ENCODE measurements at places on chromosomes 6 and 20.

GRCh38 chr6:64383277-64383676 lies 747.7 kb downstream of the PHF3 start:
- no peak for DNase-seq

DNA sequence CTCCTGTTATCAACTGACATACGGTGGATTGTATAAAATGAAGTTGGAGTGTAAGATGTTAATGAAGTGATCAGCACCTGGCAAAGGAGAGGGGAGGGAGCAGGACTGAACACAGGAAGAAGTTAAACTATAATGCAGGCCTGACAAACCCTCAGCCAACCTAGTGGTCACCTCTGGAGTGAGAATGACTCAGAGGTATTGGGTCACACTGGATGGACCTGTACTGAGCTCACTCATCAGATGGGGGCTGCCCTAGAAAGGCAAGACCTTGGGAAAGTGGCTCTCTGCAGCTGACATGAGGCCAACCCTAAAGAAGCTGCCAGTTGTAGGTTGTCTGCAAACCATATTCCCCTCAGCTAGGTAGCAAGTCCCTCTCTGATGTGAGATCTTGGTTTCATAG lies 193.3 kb upstream of the HTR1E start:
- no peak for DNase-seq

DNA sequence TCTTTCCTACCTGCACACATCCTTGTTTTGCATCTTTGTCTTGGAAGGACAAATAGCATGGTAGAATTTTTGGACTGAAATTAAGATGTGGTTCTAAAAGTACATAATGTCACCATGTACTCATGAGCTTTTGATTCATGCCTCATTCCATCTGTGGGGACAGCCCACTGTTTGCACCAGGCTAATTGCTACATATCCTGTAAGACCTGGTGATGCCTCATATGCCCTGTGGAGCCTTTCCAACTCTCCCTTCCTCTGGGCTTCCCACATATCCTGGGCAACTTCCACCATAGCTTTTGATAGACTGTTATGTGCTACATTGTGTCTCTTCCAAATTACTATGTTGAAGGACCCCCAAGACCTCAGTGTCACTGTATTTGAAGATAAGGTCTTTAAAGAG lies 213.6 kb upstream of the PREP start:
- no peak for DNase-seq

GRCh38 chr6:143157131-143157530 lies 96.4 kb downstream of the AIG1 start:
- DNase-seq: no peak

GRCh38 chr20:22795871-22796270 lies 211.5 kb upstream of the FOXA2 start:
- DNase-seq: no peak
